ENCODE measurements at places on chromosomes 2 and 18.

GRCh38 chr2:224429441-224429810, 27.5 kb upstream of the FAM124B start:
- no peak for DNase-seq

DNA sequence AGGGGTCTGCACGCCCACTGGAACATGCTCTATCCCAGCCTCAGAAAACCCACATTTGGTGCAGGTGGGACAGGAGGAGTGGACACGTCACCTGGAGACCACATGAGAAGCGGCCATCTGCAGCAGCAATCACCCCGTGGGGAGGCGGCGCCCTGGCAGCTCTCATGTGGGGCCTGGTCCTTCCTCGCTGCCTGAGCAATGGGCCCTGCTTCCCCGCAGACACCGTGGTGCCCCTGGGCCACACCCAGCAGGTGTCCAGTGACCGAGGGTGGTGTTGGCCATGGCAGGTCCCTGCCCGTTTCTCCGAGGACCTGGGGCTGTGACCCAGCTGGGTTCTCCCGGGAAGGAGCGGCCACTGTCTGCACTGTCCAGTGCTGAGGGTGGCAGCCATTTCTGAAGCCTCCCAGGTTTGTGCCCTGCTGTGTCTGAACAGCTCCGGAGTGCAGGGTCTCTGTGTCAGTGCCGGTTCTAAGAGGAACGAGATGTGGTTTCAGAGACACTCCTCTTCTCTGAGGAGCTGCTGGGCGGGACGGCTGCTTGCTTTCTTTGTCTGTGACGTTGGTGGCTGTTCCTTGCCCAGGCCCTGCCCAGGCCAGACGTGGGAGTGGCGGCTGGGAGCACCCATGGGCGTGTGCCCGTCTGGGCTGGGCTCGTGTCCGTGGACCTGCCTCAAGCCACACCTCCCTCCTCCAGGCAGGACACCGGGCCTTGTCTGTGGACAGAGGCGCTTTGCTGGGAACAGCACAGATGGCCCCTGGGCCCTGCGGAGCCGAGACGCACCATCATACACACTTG, 44.8 kb downstream of the NFATC1 start:
- DNase-seq = no peak

DNA sequence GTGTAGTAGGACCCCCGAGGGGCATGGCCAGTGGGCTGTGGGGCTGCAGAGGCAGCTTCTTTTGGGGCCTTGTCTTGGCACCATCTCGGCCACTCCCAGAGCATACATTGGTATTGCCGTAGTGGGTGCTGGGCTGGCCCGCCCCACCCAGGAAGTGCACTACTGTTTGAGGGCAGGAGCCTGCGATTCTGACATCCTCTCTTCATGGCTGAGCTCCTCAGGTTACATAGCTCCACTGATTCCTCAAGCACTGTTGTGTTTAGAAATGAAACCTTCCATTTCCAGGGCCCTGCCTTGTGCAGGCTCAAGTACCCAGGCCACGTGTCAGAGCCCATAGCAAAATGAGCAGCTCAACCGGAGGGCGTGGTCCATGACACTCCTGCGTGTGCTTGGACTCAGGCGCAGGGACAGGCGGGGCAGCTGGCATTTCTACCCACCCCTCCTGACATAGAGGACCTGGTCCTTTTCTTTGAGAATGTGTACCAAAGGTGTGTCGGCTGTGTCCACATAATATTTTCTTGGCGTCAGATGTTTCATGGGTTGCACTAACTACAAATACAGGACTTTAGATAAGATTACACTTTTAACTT, 67.9 kb downstream of the DGKD start:
- no peak for DNase-seq

DNA sequence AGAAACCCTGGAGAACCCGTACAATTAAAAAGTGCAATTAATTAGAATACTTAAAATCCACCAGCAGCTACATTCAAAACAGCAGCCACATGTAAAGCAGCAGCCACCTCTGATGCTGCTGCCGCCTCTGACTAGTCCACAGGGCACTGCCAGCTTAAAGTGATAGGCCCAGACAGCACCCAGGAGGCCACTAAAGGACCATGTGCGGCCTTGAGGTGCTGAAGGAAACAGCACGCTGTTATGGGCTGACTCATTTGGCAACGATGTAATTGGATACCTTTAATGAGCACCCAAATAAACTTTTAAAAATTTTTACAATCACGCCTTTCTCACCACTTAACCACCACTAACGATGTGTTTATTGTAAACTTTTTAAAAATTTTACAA, 209.3 kb upstream of the NCKAP5 start:
- DNase-seq = no peak

- DNase-seq = no peak
Measured at GRCh38 chr2:237488901-237489860, 2.1 kb downstream of the MLPH start.

- DNase-seq = no peak
Measured at GRCh38 chr2:182049372-182050148, 63.9 kb downstream of the PPP1R1C start.

DNA sequence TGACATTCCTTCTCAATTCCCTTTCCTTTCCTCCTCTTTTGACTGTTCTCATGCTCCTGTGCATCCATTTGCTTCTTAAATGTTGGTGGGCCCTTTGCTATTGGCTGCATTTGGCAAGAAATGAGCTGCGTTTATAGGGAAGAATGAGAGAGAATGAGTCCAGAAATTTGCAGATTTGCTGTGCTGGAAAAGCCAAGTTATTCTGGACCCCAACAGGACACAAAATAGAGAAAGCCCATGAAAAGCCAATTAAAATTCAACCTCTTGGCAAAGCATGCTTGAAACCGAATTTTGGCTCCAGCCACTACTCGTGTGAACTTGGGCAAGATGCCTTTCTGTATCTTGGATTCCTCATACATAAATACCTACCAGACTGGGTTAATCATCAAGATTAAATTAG, 1.3 kb upstream of the SCLY start:
- no peak for DNase-seq

DNA sequence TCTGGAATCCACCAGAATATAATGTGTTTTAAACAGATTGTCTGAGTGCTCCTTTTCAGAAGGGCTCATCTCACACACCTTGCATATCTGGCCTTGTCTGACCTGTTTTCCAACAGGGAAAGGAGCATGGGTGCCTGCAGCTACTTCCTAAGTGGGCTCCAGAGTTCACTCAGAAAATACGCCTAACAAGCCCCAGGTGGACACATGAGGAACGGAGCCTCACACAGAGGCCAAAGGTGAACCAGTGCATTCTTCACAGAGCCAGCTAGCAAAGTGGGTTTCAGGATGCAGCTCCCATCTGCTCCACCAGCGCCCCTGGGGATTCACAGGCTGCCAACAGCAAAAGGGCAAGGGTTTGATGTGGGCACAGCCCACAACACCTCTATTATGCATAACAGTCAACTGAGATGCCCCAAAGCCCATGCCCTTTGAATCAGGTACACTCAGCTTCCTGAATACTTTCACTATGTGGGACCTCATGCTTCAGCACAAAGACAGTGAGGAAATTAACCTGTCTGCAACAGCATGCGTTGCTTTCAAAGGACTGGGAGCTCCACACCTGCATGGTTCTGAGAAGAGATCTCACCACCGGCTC, 86.6 kb downstream of the CCBE1 start:
- DNase-seq = no peak

DNA sequence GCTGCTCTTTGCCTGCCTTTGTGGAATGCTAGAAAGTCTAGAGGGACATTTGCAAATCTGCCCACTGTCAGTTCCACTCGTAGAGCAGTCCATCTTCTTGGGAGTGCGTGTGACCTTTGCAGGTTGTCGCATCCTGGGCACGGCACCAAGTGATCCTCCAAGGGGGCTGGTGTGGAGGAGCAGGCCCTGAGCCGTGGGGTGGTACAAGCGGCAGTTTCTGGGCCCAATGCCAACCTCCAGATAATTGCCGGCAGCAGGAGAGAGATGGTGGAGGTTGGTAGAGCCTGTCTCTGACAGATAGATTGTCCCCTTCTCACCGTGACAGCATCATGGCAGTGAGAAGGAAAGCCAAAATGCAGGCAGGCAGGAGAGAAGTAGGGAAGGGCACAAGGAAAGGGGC, 150.7 kb upstream of the SLC14A2 start:
- DNase-seq = no peak

GRCh38 chr18:63287691-63288220, 31.8 kb downstream of the BCL2 start:
- no peak for DNase-seq

DNA sequence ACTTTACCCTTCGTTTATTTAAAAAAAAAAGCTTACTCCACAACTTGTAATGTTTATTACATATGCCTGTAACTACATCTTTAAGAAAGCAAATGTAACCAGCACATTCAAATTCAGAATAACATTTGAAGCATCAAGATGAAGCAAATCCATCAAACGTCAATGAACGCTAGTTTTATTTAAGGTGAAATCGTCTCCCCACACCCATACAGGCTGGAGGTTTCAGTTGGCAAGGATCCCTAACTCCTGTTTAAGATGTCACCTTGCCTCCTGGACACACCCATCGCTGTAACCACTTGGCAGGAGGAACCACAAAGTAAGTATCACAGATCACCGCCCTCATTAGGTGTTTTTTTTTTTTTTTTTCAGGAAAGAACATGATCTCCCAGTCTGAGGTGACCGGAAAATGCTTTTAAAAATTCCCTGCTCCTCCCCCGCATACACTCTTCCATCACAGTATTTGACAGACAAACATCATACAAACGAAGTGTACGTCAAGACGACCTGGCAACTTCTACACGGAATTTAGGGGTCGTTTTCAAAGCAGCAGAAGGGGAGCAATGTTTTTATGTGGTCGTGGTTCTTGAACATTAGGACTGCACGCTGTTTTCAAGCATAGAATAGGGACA, 19.7 kb upstream of the STPG4 start:
- DNase-seq = peak; percentile 29

- no peak for DNase-seq
Measured at GRCh38 chr2:45138904-45139303, 129.7 kb upstream of the SIX2 start.

GRCh38 chr18:56068701-56069100, 480.7 kb upstream of the TCF4 start:
- DNase-seq = no peak

DNA sequence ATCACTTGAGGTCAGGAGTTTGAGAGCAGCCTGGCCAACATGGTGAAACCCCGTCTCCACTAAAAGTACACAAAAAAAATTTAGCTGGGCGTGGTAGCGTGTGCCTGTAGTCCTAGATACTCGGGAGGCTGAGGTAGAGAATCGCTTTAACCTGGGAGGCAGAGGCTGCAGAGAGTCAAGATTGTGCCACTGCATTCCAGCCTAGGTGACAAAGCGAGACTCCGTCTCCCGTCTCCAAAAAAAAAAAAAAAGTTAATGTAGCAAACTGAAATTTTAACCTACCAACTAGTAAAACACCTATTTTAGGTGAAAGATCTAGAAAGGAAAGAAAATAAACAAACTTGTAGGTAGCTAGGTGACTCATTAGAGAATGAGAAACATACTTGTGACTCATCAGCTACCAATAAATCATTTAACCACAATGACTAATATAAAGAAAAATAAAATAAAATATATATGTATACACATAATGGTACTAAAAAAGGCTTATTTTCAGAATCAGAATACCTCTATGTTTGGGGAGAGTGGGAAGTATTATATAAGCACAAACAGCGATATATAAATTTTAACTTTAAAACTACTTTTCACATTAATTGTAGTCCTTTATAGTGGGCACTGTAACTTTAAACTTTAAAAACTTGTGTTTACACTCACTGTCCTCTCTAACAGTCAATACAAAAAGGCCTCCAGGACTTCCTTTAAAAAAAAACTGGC, 36.6 kb downstream of the DARS1 start:
- peak; percentile 35 for DNase-seq

DNA sequence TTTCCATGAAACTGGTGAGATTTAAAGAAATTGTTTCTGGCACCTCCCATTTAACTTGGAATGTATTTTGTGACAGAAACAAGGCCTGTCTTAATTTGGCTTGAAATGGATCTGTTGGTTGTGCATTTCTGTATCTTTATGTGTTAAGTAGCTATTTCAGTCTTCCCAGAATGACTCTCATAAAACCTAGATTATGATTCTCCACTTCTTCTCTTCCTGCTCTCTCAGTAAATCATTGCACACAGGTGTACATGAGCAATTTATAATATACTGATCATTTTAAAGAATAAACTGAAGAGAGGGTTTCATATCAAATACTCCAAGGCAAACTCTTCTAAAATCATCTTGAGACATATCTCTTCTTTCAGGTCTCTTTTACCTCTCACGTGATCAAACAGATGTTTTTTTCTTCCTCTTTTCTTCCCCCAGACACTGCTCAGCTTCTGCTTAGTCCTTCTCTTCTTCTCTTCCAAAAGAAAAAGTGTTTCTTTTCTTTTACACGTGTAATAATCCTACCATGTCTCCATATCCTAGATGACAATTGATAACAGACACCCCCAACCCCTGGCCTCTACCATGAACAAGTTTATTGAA, 112.0 kb downstream of the PPP1R1C start:
- DNase-seq = no peak

- no peak for DNase-seq
Measured at GRCh38 chr2:45636008-45636407, 15.5 kb upstream of the PRKCE start.

DNA sequence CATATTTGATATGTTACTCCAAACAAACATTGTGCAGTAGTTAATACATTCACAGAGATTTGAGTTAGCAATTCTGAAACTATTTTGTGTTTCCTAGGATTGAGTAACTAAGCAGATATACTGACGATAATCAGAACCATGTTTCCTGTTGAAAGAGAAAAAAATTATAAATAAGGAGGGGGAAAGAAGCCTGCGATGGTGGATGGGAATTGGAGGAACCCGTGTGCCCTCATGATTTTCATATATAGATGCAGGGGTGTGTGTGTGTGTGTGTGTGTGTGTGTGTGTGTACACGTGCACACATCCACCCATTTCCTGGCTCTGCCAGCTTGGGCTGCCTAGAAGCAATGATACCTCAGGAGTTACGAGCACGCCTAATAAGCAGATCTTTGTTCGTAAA, 56.9 kb downstream of the LPIN2 start:
- no peak for DNase-seq

DNA sequence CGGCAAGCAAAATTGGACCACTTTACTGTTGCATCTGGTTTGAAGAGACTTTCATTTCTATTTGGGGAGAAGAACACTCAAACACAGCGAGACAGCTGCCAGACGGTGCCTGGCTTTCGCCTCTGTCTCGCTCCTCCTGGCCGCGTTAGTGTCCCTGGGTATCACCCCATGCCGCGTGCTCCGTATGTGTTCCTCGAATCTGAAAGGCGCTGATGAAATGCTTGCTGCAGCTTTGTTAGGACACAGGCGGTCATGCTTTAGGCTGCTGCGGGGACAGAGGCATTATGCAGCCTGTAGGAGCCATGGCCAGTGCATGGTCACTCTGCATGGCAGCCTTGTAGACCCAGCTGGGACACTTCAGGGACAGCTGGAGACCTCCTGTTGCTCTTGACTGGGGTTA, 53.9 kb downstream of the LDLRAD4 start:
- DNase-seq = no peak

All from COLO829 (cell line).